ENCODE measurements at places on chromosomes 7 and 10.

DNA sequence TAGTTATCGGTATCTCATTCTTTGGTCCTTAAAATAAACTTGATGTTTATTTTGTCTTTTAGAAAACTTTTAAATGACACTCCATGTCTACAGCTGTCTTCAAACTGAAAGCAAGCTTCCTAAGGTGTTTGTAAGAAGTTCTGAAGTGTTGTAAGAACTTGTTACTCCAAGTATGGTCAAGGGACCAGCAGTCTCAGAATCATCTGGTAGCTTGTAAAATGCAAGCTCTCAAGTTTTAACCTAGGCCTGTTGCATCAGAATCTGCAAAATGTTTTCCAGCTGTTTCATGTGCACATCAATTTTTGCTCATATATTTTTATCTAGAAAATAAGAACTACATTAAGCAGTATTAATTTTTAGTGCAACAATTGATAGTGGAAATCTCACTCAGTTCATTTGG, 104.1 kb downstream of the THSD7A start:
- DNase-seq: no peak

DNA sequence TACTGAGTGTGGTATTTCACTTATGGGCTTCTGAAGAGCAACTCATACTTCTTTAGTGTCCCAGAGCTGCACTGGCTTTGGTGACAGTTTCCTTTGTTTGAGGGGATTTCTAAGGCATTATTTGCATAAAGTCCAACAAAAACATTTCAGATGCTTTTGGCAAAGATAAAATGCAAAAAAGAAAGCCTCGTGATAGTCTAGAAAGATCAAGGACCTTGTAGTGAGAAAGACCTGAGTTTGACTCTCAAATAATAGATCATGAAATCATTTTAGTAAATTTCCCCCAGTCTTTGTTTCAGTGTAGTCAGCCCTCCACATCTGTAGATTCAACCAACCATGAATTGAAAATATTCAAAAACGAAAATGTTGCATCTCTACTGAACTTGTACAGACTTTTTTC, 107.4 kb downstream of the EEPD1 start:
- DNase-seq: peak; percentile 53

DNA sequence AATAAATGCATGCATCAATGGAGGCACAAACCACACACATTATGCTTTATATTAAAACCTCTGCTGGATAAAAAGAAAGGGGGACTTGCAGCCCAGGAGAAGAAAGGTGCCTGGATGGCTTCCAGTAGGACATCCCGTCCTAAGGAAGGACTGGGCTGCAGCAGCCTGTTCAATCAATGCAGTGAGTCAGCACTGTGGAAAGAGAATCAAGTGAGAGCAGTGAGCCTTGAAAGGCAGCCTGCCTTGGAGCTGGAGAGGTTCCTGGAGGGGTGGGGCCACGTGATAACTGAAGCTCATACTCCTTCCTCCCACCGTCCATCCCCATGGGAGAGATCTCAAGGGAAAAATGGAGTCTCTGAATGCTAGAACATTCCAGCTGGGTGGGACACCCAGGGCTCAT, 501.2 kb downstream of the ADRA2A start:
- no peak for DNase-seq

DNA sequence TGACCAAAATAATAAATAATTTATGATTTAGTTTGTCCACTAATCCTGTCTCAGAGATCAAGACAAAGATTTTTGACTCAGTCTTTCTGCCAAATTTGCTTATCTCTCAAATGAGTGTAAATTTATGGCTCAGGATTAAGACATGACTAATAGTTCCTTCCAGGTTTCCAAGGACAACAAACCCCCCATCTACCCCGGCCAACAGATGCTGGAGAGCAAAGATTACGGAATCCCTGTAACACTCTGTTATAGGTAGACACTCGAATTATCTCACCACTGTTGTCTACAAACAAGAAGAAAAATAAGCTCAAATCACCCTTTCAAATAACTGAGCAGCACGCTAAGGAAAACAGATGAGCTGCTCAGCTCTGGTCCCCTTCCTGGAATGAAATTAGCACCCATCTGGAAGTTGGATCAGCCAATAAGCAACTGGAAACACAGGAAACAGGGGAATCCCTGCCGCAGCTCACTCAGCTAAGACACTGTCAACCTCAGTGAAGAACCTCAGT, 56.8 kb upstream of the SVIL start:
- DNase-seq: no peak

- no peak for DNase-seq
Observed at GRCh38 chr10:118672766-118673715, 77.6 kb upstream of the PRLHR start.

DNA sequence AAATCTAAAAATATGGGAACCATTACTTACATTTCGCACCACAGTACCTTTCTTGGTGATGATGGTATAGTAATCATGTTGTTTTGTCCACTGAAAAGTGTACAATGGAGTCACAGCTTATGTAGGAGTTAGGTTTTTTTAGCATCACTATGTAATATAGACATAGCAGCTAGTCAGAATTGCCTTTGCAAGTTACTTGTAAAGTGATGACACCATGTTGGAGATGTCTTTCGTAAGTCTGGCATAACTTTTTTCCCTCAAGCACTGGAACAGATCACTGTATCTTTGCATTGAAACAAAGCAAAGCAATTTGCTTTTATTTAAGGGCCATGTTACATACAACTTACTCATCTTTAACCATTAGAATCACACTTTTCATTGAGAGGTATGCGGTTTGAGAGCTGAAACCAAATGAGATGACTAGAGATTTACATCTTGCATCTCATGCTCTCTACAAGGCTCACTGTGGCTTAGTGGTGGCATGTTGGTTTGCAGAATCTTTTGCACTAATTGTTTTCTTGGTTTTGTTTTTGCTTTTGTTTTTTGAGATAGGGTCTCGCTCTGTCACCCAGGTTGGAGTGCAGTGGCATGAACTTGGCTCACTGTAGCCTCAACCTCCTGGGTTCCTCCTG, 18.3 kb downstream of the UBN2 start:
- no peak for DNase-seq

- DNase-seq: peak; percentile 27
Observed at GRCh38 chr10:123687758-123688157, 21.6 kb downstream of the GPR26 start.

DNA sequence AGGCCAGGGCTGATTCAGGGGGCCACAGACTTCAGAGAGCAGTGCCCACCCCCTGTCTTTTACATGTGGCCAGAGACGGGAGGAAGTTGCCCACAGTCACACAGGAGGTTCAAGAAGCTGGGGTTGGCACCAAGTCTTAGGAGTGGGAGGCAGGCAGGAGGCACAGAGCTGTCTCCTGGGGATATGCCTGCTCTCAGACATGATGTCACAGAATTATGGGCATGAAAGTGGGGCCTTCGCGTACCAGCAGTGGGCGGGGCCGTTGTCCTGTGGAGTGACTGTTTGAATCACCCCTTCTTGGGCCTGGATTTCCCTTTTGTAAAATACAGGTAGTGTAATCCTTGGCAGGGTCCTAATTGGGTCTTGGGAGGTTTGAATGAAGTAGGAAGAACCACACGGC, 81.2 kb upstream of the PPIF start:
- DNase-seq: no peak

GRCh38 chr10:86659161-86659691, 4.9 kb downstream of the OPN4 start:
- no peak for DNase-seq

DNA sequence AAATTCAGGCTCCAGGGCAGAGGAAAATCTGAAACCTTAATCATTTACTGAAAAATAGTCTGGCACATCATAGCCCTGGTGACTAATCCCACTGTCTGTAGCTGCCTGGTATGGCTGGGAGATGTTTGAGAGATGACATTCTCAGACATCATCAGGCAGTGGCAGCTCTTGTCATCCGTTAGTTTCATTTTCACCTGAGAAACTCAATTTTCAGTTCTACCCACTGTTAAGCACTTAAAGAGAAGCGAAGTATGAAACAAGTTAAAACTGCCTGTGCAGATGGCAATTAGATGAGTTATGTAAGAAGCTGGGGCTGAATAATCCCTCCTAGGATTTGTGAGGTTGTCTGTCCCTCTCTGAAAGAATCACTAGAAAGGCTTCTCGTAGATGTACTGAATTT, 150.2 kb downstream of the NSUN6 start:
- DNase-seq: no peak

DNA sequence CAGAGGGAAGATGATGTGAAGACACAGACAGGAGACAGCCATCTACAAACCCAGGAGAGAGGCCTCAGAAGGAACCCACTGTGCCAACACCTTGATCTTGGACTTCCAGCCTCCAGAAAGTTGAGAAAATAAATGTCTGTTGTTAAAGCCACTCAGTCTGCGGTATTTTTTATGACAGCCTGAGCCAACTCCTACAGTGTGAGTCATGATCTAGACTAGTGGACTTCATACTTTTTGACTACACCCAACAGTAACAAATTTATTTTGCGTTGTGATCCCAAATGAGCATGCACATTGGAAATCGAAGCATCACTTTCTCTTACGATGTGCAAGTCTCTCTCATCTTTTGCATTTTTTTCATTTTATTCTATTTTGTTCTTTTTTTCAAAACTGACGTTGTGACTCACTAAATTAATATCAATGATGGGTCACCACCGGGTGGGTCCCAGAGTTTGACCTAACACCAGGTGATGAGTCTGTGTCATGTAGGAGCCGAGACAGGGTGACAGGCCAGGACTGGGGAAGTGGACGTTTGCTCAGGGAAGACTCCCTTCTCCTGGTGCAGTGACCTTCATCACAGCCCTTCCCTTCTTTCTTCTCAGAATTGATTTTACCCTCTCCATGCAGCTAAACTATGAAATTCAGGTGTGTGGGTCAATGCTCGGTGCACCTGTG, 28.9 kb downstream of the PHYH start:
- no peak for DNase-seq

DNA sequence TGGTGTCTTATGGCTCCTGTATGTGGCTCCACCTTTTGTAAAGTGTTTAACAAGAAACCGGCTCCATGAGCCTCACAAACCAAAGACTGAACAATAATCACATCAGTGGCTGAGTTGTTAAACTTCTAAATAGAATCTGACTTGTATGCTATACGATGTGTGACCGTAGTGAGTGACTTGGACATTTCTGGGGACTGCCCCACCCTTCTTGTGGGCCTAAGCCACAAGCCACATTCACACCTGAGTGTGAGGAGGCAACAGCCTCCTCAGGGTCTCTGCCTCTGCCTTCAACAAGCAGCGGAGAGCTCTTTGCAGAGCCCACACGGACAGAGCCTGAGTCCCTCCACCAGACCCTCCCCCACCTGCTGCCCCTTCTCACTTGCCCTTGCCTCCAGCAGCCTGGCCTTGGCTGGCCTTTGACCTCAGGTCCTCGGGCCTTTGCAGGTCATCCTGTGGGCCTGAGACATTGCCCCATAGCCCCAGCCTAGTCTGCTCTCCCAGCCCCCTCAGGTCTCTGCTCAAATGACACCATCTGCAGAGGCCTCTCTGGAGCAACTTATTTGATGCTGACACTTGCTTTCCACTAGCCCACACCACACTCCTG, 156.8 kb upstream of the TNS3 start:
- DNase-seq: no peak

- no peak for DNase-seq
Observed at GRCh38 chr7:130942211-130942964, 208.4 kb upstream of the KLF14 start.

GRCh38 chr7:132307465-132307864, 268.8 kb downstream of the PLXNA4 start:
- no peak for DNase-seq

- no peak for DNase-seq
Observed at GRCh38 chr10:75191821-75192568, 18.6 kb upstream of the VDAC2 start.

GRCh38 chr10:46232666-46233065, 54.1 kb upstream of the ANTXRL start:
- no peak for DNase-seq

GRCh38 chr10:90930971-90931871, 10.3 kb upstream of the ANKRD1 start:
- no peak for DNase-seq

GRCh38 chr10:74871595-74872382, 45.4 kb downstream of the KAT6B start:
- no peak for DNase-seq

DNA sequence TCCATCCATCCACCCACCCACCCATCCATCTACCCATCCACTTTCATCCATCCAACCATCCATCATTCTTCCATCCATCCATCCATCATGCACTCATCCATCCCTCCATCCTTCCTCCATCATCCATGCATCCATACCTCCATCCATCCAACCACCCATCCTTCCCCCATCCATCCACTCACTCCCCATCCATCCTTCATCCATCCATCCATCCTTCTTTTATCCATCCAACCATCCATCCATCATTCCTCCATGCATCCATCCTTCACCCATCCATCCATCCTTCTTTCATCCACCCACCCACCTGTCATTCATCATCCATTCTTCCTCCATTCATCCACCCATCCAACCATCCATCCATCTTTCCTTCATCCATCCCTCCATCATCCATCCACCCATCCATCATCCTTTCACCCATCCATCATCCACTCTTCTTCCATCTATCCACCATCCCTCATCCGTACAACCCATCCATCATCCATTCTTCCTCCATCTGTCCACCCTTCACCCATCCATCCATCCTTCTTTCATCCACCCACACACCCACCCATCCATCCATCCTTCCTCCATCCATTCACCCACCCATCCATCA, 428.2 kb downstream of the DNAJB6 start:
- no peak for DNase-seq

DNA sequence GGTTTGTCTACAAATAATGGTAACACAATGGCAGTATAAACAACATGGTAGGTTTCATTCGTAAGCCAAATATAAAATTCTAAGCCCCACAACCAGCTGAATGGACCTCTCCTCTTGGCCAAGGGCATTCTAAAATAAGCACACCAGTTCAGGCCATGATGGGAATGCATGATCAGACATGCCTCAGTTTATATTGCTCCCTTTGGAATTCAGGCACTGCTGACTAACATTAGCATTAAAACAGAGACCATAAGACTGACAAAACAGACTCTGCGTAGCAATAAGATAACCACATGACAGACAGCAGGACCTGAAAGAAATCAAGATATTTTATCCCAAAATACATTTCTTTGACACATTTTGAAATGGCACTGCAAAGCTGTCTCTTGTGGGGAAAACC, 125.8 kb downstream of the FAM107B start:
- DNase-seq: no peak

DNA sequence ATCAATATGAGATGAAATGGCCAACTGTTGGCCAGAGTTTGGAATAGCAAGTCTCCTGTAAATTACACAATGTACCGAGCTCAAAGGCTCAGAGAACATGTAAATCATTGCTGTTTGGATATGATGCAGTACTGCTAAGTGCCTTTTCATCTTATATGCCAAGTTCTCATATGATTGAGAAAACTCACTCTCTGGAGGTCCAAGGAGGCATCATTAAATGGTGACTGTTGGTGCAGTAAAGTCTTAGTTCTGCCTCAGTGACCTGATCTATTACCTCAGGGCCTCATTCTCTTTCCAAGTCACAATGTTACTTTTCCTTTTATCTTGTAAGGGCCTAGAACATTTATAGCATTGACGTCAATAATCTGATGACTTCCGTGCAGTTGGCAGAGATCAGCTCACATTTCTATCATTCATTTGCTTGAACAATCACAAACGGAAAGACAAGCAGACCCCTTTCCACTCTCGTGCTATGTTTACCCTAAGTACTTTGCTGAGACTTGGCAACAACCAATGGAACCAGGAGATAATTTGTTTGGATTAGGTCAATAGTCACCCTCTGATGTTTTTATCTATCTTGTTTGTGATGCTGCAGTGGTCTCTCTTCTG, 32.6 kb upstream of the PDK4 start:
- no peak for DNase-seq
